GM12865 (cell line): ENCODE measurements at places on chromosomes 1 and 21.
A peak's percentile ranks its signal among the peaks of the same experiment; 100 is the strongest.

GRCh38 chr1:116157096-116157495 lies 45.9 kb downstream of the MAB21L3 start:
- DNase-seq = no peak

DNA sequence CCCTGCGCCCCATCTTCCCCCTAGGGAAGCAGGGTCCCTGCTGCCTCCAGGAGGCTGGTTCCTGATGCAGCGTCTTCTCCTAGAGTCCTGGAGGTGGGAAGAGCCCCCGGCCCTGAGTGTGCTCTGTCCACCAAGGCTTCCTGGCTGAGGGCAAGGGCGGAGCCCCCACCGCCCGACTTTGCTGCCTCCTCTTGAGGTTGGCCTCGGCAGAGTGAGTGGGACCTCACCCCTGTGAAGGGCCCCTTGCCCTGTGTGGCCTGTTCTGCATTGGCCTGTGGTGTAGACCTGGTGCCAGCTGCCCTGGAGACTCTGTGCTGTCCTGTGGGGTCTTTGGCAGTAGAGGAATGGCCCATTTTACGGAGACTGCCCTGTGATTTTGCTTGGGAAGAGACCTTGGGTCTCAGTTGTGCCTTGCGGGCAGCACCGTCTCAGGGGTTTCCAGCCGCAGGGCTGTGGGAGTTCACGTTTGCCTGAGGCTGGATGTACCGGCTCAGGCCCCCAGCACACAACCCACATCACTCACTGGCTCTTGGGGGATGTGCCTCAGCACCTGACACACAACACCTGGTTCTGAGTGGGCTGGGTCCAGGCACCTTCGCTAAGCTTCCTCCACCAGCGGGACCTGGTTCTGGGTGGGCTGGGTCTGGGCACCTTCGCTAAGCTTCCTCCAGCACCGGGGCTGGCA lies 73.6 kb downstream of the SKI start:
- DNase-seq = no peak

DNA sequence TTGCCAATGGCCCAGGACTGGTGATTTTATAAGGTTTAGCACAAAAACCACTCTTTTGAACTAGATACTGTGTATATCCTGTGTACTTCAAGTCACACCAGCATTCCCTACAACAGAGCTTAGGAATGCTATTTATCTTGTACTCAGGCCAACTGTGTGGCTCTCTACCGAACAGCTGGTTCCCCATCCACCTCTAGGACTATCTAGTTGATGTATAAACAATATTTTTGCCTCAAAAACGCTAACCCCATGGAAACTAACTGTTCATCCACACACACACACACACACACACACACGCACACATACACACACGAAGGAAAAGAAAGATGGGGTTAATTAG lies 28.7 kb upstream of the SLC45A3 start:
- no peak for DNase-seq

GRCh38 chr1:99629164-99629563 lies 16.7 kb upstream of the PALMD start:
- DNase-seq = no peak

DNA sequence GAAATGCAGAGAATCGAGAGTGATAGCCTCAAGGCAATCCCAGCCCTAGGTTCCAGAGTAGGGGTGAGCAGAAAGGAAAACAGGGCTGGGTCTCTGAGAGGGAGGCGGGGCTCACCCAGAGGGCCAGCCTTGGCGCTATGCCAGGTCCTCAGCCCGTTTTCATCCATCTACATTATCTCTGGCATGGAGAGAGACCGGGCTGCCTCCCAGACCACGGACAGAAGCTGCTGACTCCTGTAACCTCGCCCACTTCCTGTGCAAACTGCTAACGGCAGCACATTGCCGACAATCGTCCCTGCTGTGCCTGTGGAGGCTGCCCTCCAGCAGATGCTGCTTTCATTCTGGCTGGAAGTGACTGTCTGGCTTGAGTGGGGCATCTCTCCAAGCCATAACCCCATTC lies 569.1 kb downstream of the NPHP4 start:
- DNase-seq = no peak

DNA sequence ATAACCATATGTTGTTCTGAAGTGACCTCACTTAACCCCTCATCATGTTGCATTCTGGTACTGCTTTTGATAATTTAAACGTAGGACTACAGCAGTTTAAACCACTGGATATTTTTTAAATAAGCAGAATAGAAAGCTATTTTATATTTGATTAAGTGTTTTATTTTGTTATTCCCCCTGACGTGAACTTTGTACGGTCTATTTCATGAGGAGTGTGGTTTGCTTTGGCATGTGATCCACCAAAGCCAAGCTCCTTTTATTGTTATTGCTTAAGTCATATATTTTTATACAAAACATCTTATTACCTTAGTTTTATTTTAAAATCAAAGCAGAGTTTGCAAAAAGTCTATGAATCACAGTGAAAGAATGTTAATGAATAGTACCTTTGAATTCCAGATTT lies 101.4 kb upstream of the L1TD1 start:
- no peak for DNase-seq

DNA sequence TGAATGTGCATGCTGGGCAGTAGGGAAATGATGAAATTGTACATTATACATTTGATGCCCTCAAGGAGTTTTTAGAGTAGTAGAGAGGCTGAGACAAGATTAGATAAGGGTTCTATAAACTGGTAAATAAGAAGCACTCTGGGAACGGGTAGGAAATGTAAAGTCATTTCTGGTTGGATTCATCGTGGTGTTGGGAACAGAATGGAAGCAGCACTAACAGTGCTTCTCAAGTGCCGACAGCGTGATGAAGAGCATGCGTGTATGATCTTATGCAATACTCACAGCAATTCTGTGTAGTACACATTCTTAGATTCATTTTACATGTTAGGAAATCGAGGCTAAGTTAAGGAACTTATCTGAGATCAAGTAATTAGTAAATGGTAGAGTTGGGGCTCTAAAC lies 45.9 kb downstream of the GPR88 start:
- no peak for DNase-seq

DNA sequence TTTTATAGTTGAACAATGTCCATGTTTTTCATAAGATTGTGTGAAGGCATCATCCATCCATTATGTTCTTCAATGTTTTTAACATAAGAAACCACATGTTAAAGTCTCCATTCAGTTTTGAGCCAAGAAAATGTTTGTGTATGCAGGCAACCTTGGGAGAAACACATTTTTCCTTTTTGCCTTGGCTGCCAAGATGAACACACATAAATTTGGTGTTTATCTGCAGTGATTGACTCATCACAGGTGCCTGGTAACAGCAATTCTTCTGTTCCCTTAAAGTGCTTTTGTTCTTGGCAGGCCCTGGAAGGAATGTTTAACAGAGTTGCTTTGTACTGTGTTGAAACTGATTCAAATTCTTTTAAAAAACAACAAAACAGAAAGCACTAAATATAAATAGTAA lies 709.9 kb upstream of the ADGRL4 start:
- no peak for DNase-seq

GRCh38 chr1:14668538-14668937 lies 70.1 kb downstream of the KAZN start:
- no peak for DNase-seq

DNA sequence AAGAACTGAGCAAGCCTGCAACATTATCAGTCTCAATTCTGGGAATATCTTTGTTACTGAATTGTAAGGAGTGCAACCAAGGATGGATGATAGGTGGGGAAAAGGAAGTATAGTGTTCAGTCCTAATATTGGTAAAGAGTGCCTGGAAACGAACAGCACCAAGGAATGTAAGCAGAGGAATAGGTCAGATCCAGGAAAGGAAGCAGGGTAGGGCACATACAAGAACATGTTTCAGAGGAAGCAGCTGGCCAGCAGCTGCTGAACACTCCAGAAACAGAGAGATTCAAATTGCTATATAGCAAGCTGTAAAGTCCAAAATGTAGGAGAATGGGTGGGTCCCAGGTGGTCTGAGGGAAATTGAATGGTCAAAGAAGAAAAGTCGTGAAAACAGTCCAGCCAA lies 37.9 kb downstream of the CRB1 start:
- no peak for DNase-seq

GRCh38 chr1:1153874-1154273 lies 19.8 kb upstream of the TTLL10 start:
- no peak for DNase-seq

- no peak for DNase-seq
These were observed 52.4 kb upstream of the USP1 start for GRCh38 chr1:62384276-62385005.

GRCh38 chr1:71587961-71588360 lies 507.1 kb upstream of the ZRANB2 start:
- peak; percentile 6 for DNase-seq

DNA sequence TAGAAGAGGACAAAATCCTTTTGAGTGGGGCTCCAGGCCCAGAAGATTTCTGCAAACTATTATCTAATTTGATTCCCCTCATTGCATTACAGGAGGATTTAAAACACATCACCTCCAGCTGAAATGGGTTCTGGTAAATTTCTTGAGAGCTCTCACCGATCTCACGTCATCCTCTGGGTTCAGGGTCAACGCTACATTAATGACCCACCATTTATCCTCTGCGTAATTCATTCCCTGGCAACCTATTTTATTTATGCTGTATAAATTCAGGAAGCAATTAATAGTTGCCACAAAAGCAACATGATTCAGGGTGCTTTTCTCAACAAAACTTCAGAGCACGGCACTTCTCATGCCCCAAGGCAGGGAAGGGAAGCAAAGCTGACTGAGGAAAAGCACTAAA lies 38.9 kb downstream of the LMX1A start:
- DNase-seq = no peak

- no peak for DNase-seq
These were observed 43.9 kb downstream of the NOS1AP start for GRCh38 chr1:162113419-162113818.
